ENCODE measurements at places on chromosomes 4 and X. TPM values are rescaled to one million over a fixed set of nuclear protein-coding genes. Genes with fewer than 3 reads are reported as not detected.

The SSX2 gene
- total RNA-seq = not detected

DNA sequence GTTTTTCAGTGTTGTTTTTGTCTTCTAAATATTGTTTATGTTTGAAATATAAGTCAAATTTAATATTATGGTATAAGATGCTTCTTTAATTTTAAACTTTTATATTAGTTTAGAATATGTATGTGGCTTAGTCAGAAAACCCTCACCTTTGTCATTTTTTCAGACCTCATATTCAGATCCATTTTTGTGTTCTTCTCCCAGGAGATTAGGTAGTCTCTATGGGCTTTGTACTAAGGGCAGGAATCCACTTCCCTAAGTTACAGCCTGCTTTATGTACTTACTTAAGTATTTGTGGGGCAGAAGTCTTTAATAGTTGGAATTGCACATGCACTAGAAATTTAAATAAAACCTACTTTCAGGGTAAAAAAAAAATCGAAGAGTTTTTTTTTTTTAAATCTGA lies 63.5 kb upstream of the TENM3 start:
- no peaks in the 10 kb centered on the region for H3K36me3 ChIP-seq
- H3K4me3 ChIP-seq = no peak overlapping the region
- DNase-seq = no peak
- H3K4me1 ChIP-seq = peaks cover 34% of the 10 kb centered on the region

DNA sequence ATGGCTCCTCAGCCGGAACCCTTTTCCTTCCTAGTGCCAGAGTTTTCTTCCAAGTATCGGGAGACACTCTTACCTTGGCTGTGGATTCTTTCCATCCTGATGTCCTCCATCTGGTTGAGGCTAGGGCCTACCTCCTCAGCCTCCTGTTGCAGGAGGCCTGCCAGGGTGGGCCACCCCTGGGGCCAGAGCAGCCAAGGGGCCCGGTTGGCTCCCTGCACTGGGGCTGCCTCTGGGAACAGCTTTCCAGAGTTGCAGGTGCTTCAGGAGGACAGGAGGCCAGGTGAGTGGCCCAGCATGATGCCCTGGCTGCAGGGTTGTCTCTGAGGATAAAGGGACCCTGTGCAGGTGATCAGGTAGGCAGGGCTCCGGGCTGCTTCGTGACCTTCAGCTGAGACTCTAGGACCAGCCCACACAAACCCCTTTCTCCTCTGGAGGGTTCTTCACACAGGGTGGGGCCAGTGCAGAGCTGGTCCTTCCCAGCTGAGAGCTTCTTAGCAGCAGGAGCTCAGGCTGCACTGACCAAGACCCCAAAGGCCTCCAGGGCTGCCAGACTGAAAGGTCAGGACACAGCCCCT lies 5.3 kb upstream of the GPR78 start:
- H3K27ac ChIP-seq = no peak overlapping the region
- no peak overlapping the region for H3K4me3 ChIP-seq
- H3K4me1 ChIP-seq = no peaks in the 10 kb centered on the region
- no peak for DNase-seq

GRCh38 chrX:84144991-84145390 lies 43.0 kb downstream of the RPS6KA6 start:
- no peak overlapping the region for H3K27ac ChIP-seq
- H3K4me1 ChIP-seq = no peaks in the 10 kb centered on the region
- no peak overlapping the region for H3K4me3 ChIP-seq
- DNase-seq = no peak
- no peaks in the 10 kb centered on the region for H3K27me3 ChIP-seq

The FRMPD4 gene
- total RNA-seq = 0.07 TPM

GRCh38 chrX:108022491-108023089 lies 22.3 kb upstream of the VSIG1 start:
- DNase-seq = no peak
- no peaks in the 10 kb centered on the region for H3K27me3 ChIP-seq
- no peak overlapping the region for H3K4me3 ChIP-seq

DNA sequence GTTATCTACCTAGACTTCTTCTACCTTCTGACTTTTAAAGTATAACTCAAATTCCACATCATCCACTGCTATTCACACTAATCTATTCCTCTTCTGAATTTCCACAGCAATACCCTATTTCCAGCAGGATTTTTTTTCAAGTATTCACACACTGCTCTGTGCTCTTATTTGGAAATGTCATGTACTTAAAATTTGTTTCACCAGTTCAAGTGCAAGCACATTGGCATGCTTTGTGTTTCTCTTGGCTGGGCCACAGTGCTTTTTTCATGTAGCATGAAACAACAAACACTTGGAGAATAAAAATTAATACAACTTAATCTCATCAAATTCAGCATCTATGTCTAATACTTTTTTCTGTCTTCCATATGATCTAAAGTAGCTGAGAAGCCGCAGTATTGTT lies 161.8 kb upstream of the PCDH18 start:
- DNase-seq = no peak
- no peaks in the 10 kb centered on the region for H3K27me3 ChIP-seq
- no peak overlapping the region for H3K4me3 ChIP-seq
- no peak overlapping the region for H3K27ac ChIP-seq

The FBXL5 gene
- total RNA-seq = 74.3 TPM

The GPRASP1 gene
- 5.6 TPM for total RNA-seq

DNA sequence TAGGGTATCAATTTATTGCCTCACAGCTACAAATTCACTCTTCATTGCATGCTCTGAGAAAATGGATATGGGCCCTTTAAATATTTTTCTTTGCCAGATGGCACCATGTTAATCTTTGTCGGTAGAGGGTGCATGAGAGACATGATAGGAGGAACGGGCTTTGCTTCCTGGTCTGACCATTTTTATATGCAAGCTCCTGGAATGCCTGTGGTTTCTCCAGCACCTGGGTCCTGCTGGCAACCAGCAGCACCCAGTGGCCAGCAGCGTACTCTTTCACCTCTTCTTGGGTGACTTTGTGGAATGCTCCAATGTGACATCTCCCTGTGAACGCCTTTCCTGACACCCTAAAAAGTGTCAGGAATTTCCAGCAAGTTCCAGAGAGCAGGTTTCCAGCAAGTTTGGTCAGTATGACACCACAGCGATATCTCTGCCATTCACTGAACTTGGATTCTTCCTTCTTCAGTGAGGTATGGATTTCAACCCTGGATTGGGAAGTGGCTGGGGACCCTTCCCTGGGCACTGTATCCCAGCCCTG lies 140.3 kb upstream of the PGRMC2 start:
- H3K36me3 ChIP-seq = peaks cover 8% of the 10 kb centered on the region
- no peaks in the 10 kb centered on the region for H3K27me3 ChIP-seq
- no peak overlapping the region for H3K27ac ChIP-seq
- no peaks in the 10 kb centered on the region for H3K4me1 ChIP-seq

The GPR34 gene
- total RNA-seq = not detected

DNA sequence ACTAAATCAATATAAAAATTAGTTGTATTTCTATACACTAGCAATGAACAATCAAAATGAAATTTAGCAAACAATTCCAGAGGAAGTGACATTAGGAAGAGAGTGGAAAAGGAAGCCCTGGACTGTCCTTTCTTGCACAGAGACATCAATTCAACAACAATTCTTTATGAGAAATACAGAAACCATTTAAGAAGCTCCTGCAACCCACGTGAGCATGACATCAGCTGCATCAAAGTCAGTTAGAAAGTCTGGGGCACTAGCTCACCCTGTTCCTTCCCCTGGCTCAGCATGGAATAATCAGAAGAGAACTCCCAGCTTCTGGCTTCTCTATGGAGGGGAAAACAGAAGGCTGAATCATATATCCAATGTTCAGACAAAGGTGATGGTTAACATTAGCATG lies 48.6 kb upstream of the STARD8 start:
- H3K4me1 ChIP-seq = no peaks in the 10 kb centered on the region
- peaks cover 19% of the 10 kb centered on the region for H3K36me3 ChIP-seq
- no peak overlapping the region for H3K27ac ChIP-seq
- DNase-seq = no peak
- no peaks in the 10 kb centered on the region for H3K27me3 ChIP-seq
- H3K4me3 ChIP-seq = no peak overlapping the region

All from neural crest cell (in vitro differentiated cells).